Activated CD8-positive, alpha-beta memory T cell treated with anti-CD3 and anti-CD28 coated beads, Interleukin-2, amount 10 ng/mL, durations not matched to agents 7 days and 5 days (primary cell): ENCODE measurements at places on chromosomes 7 and 10. TPM values are rescaled to one million over a fixed set of nuclear protein-coding genes. Genes with fewer than 3 reads are reported as not detected.

Gene SEMA3C
- not detected for total RNA-seq

Gene SVOPL
- not detected for total RNA-seq

DNA sequence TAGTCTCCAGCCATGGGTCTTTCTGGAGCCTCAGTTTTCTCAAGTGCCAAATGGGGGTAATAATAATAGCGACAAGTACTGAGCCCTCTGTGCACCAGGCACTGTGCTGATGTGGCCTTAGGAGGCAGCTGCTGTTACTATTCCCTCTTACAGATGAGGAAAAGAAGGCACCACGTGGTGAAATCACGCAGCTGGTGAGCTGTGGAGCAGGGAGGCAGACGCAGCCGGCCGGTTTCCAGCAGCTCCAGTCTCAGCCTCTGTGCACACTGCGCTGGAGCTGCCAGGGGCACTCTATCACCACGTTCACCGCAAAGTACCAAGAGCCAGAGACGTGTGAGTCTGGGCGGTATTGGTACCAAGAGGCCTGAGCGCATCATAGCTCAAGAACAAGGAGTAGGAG is 9.6 kb downstream of the PYROXD2 start:
- no peak for DNase-seq

DNA sequence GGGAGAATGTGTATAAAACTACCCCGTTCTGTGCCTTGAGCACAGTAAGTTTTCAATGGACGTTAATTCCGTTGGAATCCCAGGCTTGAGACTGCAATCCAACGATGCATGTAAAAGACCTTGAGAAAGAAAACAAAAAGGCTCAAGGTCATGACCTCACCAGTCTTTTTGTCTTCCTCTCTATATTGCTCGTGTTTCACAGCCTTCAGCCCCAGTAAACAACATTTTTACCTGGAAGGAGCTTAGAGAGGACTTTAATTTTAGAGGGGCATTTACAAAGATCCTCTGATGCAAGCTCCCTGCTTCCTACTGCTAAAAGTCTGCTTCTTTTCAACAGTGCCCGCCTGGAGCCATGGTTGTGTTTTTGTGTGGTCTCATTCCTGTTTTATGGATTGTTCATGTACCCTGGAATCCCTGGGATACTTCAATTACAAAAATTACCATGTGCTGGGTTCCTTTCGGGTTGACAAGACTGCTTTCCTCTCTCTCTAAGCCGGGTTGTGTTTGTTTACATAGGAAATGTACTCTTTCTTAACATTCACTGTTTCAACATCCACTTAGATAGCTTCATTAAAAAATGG is 320.1 kb upstream of the NFE2L3 start:
- no peak for DNase-seq

DNA sequence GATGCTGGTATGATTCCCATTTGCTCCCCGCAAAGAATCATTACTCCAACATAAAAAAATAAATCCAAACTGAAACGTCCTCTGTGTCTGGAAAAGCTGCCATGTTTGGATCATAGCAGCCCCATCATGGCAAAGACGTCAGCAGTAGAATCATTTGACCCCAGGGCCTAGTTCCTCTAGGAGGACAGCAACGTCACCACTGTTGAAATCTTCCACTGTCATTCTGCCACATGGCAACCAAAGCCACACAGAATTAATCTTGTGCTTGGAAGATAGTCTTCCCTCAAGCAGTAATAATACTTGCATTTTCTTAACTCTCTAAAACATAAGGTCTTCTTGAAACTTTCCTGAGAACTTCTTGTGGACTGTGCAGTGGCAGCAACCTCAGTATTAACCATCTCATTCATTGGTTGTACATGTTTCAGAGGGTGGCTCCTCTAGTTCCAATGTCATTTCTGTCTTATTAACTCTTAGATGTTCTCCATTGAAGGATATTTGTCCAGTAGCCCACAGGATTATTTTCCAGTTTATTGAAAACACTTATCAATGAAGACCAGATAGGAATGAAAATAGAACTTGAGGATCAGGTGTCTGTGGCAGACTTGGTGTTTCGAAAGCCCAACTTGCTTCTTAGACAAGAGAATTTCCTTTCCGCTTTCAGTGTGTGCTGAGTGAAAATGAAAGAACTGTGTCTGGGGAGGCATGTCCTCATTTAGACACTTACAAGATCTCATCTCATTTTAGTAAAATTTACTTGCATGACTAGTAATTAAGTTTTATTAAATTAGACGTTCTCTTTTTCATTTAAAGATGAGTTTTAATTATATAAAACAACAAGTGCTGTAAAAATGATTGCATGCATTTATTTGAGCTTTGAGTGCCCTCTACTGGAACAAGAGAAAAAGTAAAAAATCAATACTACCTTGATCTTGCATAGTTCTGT is 28.9 kb upstream of the INHBA start:
- DNase-seq = no peak

- DNase-seq = no peak
These were observed 42.6 kb downstream of the ZNF503 start for GRCh38 chr10:75358835-75359421.

- no peak for DNase-seq
These were observed 111.4 kb upstream of the NANOS1 start for GRCh38 chr10:118918116-118918515.

DNA sequence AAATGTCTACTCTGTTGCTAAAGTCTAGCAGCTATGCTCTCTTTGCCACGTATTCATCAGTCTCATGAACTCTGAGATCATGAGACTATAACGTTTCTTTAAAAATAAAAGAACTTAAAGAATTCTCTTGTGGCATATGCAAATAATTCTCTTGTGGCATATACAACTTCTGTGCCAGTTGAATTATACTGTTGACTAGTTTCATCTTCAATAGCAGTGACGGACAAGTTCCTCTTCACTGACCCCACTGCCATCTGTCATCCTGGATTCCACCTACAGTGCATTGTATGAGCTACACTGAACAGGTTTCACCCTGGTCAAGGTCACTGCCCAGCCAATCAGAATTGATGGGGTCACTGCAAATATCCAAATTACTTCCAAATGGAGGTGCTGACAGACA is 88.2 kb downstream of the CD36 start:
- no peak for DNase-seq
